ENCODE measurements at places on chromosomes 3 and 15. TPM values are rescaled to one million over a fixed set of nuclear protein-coding genes. Genes with fewer than 3 reads are reported as not detected.

GRCh38 chr3:156339491-156339890 is 215.4 kb downstream of the SSR3 start:
- H3K36me3 ChIP-seq, result no peaks in the 10 kb centered on the region
- H3K27me3 ChIP-seq, result no peaks in the 10 kb centered on the region
- H3K4me3 ChIP-seq, result no peak overlapping the region
- DNase-seq, result no peak

The ACAN gene
- total RNA-seq, result 0.05 TPM

DNA sequence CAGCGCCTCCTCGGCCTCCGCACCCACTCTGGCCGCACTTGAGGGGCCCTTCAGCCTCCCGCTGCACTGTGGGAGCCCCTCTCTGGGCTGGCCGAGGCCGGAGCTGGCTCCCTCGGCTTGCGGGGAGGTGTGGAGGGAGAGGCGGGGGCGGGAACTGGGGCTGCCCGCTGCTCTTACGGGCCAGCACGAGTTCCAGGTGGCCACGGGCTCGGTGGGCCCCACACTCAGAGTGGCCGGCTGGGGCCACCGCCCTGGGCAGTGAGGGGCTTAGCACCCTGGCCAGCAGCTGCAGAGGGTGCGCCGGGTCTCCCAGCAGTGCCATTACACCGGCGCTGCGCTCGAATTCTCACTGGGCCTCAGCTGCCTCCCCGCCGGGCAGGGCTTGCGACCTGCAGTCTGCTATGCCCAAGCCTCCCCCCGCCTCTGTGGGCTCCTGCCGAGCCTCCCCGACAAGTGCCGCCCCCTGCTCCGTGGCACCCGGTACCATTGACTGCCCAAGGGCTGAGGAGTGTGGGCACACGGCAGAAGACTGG is 167.1 kb upstream of the PLSCR5 start:
- no peak for DNase-seq
- H3K36me3 ChIP-seq, result peaks cover 20% of the 10 kb centered on the region
- H3K4me1 ChIP-seq, result peaks cover 3% of the 10 kb centered on the region

- no peak overlapping the region for H3K27ac ChIP-seq
- no peak for DNase-seq
- peaks cover 9% of the 10 kb centered on the region for H3K36me3 ChIP-seq
- H3K4me1 ChIP-seq, result no peaks in the 10 kb centered on the region
Measured at GRCh38 chr3:15660055-15660935, 58.8 kb downstream of the BTD start.

DNA sequence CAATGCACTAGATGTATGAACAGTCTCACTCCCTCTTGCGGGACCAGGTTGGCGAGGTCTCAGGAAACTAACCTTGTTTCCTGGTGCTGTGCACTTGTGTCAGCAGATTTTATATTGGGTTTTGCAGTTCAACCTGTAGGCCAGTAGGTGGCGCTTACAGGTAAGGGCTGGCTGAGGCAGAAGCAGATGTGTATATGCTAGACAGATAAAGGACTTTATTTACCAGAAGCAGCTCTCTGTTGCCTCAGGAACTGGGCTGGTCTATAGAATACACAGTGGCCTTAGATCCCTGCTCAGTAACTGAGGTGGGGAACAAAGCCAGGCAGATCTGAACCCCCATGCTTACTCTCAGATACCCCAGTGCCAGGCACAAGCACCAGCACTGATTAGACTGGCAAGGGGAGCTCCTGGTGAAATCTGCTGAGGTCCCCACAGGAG is 296.8 kb downstream of the DOCK3 start:
- H3K4me1 ChIP-seq, result no peaks in the 10 kb centered on the region
- no peaks in the 10 kb centered on the region for H3K36me3 ChIP-seq
- no peak overlapping the region for H3K27ac ChIP-seq
- no peaks in the 10 kb centered on the region for H3K27me3 ChIP-seq
- H3K4me3 ChIP-seq, result no peak overlapping the region

- no peaks in the 10 kb centered on the region for H3K27me3 ChIP-seq
- H3K4me1 ChIP-seq, result peaks cover 31% of the 10 kb centered on the region
- H3K36me3 ChIP-seq, result no peaks in the 10 kb centered on the region
- no peak for DNase-seq
- H3K27ac ChIP-seq, result peak overlapping the region; percentile 57
- H3K4me3 ChIP-seq, result peak overlapping the region; percentile 44
Measured at GRCh38 chr3:29430558-29430971, 149.7 kb downstream of the RBMS3 start.

- no peak overlapping the region for H3K4me3 ChIP-seq
- no peaks in the 10 kb centered on the region for H3K27me3 ChIP-seq
- DNase-seq, result no peak
- H3K4me1 ChIP-seq, result no peaks in the 10 kb centered on the region
- no peak overlapping the region for H3K27ac ChIP-seq
Measured at GRCh38 chr15:54131410-54131809, 153.2 kb downstream of the UNC13C start.

The CILP gene
- 0.12 TPM for total RNA-seq

The TMC3 gene
- not detected for total RNA-seq

DNA sequence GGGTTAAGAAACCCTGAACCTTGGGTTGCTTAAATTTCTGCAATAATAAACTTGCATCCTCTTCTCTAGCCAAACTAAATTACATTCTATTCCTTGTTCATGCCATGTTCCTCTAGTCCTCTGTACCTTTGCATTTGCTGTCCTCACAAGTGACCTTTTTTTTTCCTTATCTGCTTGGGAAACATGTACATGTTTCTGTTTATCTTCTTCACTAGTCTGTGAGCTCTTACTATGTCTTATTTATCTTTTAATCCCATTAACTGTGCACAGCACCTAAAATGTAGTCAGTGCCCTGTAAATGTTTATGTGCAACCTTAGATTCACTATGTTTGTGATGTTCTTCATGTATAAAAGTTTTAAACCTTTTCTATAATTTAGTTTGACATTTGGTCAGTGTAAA is 61.9 kb downstream of the REC114 start:
- no peak overlapping the region for H3K27ac ChIP-seq
- H3K36me3 ChIP-seq, result no peaks in the 10 kb centered on the region
- no peaks in the 10 kb centered on the region for H3K4me1 ChIP-seq
- H3K27me3 ChIP-seq, result no peaks in the 10 kb centered on the region
- no peak overlapping the region for H3K4me3 ChIP-seq

- no peaks in the 10 kb centered on the region for H3K27me3 ChIP-seq
- DNase-seq, result no peak
- no peaks in the 10 kb centered on the region for H3K4me1 ChIP-seq
- no peak overlapping the region for H3K27ac ChIP-seq
- no peak overlapping the region for H3K4me3 ChIP-seq
Measured at GRCh38 chr3:185477316-185477715, 21.5 kb downstream of the TMEM41A start.

DNA sequence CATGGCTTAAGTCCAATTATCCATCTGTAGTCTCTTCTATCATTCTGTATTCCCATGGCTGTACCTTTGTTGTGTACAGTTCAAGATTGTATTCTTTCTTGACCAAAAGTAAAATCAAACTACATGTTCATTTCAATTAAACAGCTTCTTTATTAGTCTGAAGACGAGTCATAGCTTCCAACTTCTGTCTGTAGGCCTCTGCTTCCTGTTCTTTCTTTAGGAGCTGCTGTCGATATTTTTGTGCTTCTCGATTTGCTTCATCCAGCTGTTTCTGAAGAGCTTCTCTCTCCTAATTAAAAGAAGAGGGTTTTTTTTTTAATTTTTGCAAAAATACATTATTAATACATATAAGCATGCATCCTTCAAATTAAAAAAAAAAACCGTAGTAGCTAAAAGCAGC is 13.0 kb upstream of the HDC start:
- H3K4me1 ChIP-seq, result no peaks in the 10 kb centered on the region
- H3K36me3 ChIP-seq, result no peaks in the 10 kb centered on the region
- H3K27ac ChIP-seq, result no peak overlapping the region
- H3K4me3 ChIP-seq, result no peak overlapping the region
- DNase-seq, result no peak
- H3K27me3 ChIP-seq, result no peaks in the 10 kb centered on the region

The VIPR1 gene
- total RNA-seq, result not detected

- DNase-seq, result no peak
- no peaks in the 10 kb centered on the region for H3K36me3 ChIP-seq
- no peak overlapping the region for H3K4me3 ChIP-seq
- no peaks in the 10 kb centered on the region for H3K27me3 ChIP-seq
- no peak overlapping the region for H3K27ac ChIP-seq
Measured at GRCh38 chr3:172993412-172993811, 147.6 kb downstream of the SPATA16 start.

- H3K4me3 ChIP-seq, result no peak overlapping the region
- H3K27ac ChIP-seq, result no peak overlapping the region
- no peak for DNase-seq
- H3K4me1 ChIP-seq, result peaks cover 19% of the 10 kb centered on the region
- peaks cover 4% of the 10 kb centered on the region for H3K27me3 ChIP-seq
- H3K36me3 ChIP-seq, result peaks cover 5% of the 10 kb centered on the region
Measured at GRCh38 chr3:90005281-90005847, 897.9 kb downstream of the EPHA3 start.

The HRG gene
- not detected for total RNA-seq

The ADPRH gene
- 1.1 TPM for total RNA-seq

- no peak overlapping the region for H3K4me3 ChIP-seq
- no peak overlapping the region for H3K27ac ChIP-seq
- DNase-seq, result no peak
Measured at GRCh38 chr3:178313716-178314115, 222.5 kb upstream of the KCNMB2 start.

Data from glutamatergic neuron (in vitro differentiated cells).